ENCODE measurements at places on chromosomes 7 and 10.

DNA sequence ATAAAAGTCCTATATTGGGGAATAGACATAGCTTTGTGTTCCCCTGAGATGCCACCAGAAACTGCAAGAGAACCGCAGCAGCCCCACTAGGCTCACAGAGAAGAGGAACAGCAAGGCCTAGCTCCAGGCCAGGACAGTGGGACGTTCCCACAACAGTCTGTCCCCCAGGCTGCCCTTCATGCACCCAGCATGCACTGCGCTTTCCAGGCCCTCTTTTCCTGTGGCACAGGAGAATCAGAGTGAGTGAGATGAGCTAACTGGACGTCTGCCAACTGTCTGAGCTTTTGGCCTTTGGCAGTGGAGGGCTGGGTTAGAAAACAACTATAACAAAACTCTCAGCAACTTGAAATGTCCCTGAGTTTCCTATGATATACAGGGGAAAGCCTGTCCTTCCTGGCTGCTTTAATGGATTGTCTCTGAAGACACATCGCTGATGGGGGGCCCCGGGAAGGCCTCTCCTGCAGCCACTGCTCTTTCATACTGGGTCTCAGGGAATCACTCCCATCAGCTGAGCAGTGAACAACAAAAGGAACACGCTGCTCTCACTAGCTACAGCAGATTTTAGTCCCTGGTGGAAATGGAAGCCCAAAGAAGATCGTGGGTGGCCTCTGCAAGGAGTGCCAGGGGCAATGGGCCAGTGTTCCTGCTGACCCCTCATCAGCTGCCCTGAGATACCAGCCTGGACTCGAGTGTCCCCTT lies 53.5 kb downstream of the PODXL start:
- no peak for DNase-seq

- DNase-seq: no peak
These were observed 16.6 kb downstream of the FOXP2 start for GRCh38 chr7:114431189-114431588.

DNA sequence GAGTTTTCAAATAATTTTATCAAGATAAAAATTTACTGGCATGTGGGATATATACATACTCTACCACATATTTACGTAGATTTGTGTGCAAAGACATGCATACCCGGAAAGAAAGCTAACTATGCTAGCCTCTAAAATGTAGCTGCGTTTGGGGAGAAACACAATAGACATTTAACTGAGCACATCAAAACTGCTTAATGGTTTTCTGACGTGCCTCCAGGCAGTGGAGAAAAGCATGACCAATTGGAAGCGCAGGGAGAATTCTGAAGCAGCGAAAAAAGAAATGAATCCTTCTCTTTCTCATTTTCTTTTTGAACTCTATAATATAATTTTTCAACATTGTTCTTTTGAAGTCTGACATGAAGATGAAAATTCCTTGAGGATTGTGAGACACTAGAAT lies 60.3 kb upstream of the LYZL1 start:
- DNase-seq: no peak

DNA sequence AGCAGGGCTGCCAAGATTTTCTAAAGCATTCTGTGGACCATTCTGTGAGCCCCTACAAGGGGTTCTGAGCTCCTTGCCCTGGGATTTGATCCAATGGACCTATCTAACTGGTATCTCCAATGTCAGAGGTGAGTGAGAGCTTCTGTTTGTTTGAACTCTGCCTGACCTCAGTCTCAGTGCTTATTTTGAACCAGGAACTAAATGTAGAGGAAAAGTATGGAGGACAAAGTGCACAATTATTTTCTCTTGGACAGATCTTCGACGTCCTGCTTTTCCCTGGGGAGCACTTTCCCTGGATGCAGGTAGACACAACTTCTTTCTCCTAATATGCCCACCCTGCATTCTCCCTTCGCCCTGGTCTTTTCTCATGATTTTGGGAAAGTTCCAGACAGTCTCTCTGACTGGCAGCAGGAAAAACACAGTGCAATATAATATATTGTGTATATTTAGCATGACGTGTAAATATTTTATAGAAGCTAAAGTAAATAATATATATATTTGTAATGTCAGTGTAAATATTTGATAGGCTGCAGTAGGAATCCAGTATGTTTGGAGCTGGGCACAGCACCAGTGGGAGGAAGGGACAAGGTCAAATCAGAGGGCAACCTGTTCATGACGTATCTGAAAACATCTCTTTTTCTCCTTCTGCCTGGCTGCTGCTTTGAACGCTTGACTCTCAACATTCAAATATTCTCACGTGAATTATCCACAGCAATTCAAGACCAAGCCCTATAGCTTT lies 184.0 kb upstream of the LYZL1 start:
- DNase-seq: no peak

DNA sequence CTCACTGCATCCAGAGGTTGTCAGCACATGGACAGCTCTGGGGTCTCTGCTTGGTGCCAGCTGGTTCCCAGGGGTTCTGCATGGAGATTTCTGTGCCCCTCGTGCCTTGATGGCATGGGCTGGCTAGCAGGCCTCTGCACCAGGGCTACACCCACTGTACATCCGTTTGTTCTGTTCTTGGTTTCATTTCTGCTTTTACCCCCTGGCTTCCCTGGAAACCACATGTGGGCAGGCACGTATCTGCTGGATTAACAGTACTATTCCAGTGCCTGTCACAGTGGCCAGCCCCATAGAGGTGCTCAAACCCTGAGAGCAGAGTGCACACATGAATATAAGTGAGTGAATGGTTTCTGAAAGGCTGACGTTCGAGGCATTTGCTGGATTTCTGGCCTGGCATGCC lies 207.2 kb upstream of the GPR26 start:
- no peak for DNase-seq

DNA sequence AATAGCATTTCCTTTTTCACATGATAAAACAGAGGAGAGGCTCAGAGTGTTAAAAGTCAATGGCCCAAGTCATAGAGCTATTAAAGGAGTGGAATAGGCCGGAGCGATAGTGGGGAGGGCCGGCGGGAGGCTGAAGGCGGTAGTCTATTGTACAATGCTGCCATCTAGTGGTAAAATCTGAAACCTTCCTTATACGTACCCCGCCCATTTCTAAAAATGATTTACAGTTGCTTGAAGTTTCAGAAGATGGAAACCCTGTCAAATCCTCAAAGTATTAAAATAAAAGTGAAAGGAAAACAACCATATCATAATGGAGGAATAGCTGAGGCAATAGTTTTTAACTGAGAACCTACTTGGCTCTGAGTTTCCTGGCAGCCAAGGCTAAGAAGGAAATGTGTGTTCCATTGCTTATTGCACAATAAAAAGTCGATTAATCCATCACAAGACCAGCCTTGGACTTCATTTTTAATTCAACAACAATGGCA lies 209.1 kb downstream of the CCSER2 start:
- DNase-seq: no peak

GRCh38 chr10:86508217-86508616 lies 13.4 kb downstream of the WAPL start:
- DNase-seq: no peak

- DNase-seq: peak; percentile 68
These were observed 7.6 kb upstream of the ORAI2 start for GRCh38 chr7:102425639-102426267.

- no peak for DNase-seq
These were observed 20.8 kb upstream of the CDK1 start for GRCh38 chr10:60757420-60757895.

DNA sequence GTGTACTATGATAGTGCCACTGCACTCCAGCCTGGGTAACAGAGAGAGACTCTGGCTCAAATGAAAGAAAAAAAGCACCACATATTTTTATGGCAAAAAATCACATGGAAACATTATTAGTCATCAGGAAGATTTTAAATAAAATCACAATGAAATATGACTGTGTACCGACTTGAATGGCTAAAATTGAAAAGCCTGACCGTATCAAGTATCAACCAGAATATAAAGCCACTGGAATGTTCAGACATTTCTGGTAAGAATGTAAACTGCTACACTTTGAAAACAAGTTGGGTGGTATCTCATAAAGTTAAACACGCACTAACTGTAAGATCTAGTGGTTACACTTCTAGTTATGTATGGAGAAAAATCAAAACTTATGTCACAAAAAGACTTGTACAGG lies 306.7 kb upstream of the MBL2 start:
- DNase-seq: no peak

DNA sequence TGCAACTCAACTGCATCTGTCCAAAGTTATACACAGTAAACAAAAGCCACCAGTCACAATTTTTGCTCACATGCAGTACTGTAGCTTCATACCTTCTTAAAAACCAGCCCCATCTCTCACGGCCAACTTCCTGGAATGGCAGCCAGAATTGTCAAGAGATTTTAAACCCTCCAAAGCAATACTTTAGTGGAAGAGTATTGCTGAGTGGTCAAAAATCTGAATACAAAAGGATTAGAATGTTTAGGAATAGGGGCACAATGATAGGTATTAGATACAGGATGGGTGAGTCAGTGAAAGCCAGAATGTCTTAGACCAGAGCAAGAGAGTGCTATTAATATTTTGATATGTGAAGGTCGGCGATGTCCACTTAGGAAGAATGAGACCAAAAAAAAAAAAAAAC lies 193.9 kb downstream of the AGMO start:
- DNase-seq: no peak

- no peak for DNase-seq
These were observed 304.0 kb downstream of the ZEB1 start for GRCh38 chr10:31622978-31623377.

DNA sequence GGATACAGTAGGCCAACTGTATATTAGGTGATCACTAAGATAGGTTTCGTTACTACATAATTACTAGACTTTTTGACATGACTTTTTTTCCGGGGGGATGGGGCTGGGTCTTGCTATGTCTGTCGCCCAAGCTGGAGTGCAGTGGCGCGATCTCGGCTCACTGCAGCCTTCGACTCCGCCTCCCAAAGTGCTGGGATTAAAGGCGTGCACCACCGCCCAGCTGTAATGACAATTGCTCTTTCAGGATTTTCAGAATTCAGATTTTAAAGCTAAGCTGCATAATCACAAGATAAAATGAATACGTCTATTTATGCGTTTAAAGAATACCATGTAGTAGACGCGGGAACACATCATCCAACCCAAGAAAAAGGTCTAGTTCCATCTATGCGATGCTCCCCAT lies 982 bp downstream of the IDI1 start:
- no peak for DNase-seq

GRCh38 chr10:53256623-53257022 lies 484.0 kb upstream of the MBL2 start:
- no peak for DNase-seq

DNA sequence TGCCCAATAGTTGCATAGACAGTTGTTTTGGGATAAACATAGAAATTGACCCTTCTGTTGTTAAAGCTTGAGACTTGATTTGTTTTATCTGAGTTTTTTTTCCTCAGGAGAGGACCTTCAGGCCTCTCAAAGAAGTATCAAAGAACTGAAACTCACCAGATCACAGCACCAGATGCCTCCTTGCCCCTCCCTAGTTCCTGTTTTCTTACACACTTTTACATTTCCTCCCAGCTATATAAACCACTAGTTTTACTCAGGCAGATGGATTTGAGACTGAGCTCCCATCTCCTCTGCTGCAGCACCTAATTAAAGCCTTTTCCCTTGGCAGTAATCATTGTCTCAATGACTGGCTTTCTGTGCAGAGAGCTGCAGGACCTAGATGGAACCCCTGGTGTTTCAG lies 150.6 kb upstream of the NRG3 start:
- DNase-seq: no peak

DNA sequence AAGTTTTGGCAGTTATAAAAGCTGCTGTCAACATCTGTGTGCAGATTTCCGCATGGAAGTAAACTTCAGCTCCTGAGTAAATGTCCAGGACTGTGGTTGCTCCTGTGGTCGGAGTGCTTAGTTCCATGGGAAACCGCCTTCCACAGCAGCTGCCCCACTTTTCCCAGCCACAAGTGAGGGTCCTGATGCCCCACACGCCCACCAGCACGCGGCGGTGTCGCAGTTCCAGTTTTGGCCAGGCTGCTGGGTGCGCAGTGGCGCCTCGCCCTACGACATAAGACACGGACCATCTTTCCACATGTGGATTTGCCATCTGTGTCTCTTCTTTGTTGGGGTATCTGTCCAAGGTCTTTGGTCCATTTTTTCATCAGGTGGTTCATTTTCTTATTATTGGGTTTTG lies 167.1 kb downstream of the DIP2C start:
- no peak for DNase-seq

- no peak for DNase-seq
These were observed 454.5 kb upstream of the FZD8 start for GRCh38 chr10:36096576-36096975.

GRCh38 chr10:13340626-13341376 lies 7.3 kb downstream of the SEPHS1 start:
- DNase-seq: no peak

GRCh38 chr10:62684911-62685310 lies 119.6 kb upstream of the ADO start:
- no peak for DNase-seq

DNA sequence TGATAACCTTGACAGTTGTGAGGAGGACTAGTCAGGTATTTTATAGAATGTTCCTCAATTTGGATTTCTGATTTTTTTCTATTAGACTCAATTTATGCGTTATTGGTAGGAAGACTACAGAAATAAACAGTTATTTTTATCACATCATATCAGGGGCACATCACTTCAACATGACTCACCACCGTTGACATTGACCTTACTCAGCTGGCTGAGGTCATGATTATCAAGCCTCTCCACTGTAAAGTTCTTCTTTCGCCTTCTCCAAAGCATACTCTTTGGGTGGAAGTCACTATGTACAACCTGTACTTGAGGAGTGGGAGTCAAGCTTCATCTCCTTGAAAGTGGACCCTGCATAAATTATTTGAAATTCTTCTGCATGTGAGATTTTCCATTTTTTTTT lies 194.3 kb upstream of the IGFBP3 start:
- no peak for DNase-seq

- DNase-seq: no peak
These were observed 475.1 kb upstream of the FOXK1 start for GRCh38 chr7:4207011-4207410.

GRCh38 chr7:44323381-44324203 lies 1.8 kb downstream of the CAMK2B start:
- no peak for DNase-seq

GRCh38 chr10:56583316-56583715 lies 222.3 kb upstream of the ZWINT start:
- no peak for DNase-seq

- DNase-seq: no peak
These were observed 941 bp upstream of the LUC7L2 start for GRCh38 chr7:139358541-139359365.

- DNase-seq: no peak
These were observed 125.3 kb upstream of the SGCE start for GRCh38 chr7:94781236-94781635.

DNA sequence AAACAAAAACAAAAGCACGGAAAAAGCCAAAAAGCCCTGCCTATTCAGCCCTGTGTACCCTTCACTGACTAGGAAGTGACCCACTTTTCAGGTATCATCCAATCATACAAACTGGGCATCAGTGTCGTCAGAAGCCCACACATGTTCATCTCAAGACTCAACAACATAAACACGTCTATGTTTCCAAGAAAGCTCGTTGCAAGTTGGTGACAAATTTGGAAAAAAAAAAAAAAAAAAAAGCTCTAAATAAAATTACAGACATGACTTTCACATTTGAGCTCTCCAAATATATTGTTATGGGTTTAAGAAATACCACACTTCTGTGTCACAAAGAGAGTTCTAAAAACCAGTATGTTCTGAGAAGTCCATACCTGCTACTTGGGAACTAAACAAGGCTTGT lies 204.7 kb upstream of the KLF14 start:
- DNase-seq: no peak

All from stimulated activated CD8-positive, alpha-beta memory T cell treated with anti-CD3 and anti-CD28 coated beads, Interleukin-4, amount 100 ng/mL, for 1 hour (primary cell).